ENCODE measurements at places on chromosomes 12 and 14.
A peak's percentile ranks its signal among the peaks of the same experiment; 100 is the strongest.

DNA sequence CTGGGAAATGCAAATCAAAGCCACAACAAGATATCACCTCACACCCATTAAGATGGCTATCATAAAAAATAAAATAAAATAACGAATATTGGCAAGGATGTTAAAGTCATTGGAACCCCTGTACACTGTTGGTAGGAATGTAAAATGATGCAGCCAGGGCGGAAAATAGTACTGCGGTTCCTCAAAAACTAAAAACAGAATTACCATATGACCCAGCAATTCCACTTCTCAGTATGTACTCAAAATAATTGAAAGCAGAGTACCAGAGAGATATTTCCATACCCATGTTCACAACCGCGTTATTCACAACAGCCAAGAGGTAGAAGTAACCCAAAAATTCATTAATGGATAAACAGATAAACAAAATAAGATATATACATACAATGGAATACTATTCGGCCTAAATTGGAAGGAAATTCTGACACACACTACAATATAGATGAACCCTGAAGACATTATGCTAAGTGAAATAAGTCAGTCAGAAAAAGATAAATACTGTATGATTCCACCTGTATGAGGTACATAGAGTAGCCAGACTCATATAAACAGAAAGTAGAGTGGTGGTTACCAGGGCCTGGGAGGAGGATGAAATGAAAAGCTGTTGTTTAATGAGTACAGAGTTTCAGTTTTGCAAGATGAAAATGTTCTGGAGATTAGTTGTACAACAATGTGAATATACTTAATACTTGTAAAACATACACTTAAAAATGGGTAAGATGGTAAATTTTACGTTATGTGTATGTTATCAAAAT, 84.6 kb downstream of the TXNDC16 start:
- no peak for DNase-seq

GRCh38 chr12:115891556-115892164, 385.8 kb downstream of the MED13L start:
- no peak for DNase-seq

DNA sequence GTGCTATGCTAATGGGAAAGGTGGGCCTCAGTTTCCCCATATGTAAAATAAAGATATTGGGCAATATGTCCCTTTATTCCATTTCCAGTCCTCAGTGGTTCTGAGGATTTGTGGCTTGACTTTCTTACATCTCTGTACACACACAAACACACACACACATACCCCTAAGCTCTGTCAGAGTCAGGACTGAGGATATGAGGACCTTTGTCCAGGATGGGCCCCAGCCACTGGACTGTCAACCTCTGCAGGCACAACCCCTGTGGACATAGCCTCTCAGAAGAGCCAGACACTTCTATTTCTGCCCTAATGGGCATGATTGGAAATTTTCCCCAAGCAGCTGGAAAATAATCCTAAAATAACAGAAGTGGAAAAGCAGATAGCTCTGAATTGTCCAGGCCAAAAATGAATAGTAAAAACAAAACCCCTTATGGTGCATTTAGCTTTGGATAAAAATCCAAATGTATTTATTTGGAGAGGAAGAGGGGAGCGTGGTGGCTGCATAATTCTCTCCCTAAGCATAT, 50.2 kb downstream of the RIN3 start:
- no peak for DNase-seq

DNA sequence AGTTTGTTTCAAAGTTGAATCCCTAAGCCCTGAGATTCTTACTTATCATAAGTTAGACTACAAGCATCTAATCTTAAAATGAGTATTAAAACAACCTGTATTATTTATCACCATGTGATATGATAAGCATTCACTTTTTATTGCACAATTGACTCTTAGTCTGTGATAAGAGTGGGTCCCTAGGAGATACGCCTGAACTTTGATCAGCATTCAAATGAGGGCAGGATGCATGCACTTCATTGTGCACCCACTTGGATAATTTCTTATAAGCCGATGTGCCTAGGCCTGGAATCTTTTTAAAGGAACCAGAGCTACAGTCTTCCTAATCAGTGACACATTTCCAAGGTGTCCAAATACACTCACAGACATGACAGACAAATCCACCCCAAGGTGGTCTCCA, 31.4 kb upstream of the SPTLC2 start:
- no peak for DNase-seq

DNA sequence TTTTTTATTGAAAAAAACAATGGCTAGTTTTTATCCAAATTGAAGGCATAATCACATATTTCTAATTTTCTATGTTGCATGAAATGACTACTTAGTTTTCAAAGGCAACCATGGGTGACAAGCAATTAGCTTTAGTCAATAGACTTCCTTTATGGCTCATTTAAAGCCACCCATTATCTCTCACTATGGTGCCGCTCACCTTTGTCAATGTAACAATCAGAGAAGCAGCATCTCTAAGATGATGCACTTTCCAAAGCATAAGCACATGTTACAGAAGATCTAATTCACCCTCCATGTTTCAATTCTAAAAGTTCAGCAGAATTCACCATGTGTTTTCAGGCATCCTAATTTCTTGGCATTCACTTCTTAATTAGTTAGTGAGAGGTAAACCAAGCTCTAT, 166.6 kb upstream of the RPL10L start:
- DNase-seq: no peak

GRCh38 chr14:88143810-88144209, 138.9 kb downstream of the GPR65 start:
- DNase-seq: no peak

GRCh38 chr14:94306047-94306978, 13.2 kb upstream of the SERPINA10 start:
- no peak for DNase-seq

- DNase-seq: no peak
These were observed 28.7 kb downstream of the MSRB3 start for GRCh38 chr12:65307169-65307501.

DNA sequence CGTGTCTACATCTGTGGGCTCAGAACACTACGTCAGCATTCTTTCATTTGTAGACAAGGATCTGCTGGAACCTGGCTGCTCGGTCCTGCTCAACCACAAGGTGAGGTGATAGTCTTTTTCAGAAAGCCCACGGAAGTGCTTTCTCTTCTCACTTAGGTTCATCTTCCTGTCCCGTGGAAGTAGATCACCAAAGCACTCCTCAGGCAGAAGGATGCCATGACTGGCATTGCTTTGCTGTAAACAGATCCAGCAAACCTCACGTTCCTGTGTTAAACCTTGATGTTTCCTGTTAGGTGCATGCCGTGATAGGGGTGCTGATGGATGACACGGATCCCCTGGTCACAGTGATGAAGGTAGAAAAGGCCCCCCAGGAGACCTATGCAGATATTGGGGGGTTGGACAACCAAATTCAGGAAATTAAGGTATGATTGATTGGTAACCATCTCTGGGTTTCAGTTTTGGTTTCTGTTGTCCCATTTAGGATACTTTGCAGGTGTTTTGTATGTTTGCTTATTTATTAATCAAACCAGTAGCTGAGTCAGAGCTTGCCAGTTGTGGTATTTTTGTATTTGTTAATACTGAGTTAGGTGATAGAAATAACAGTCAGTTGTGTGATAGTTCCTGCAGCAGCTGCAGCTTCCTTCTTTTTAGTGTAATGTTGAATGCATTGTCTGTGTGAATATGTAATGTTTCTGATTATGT, 7.5 kb downstream of the PSMC1 start:
- DNase-seq: no peak

DNA sequence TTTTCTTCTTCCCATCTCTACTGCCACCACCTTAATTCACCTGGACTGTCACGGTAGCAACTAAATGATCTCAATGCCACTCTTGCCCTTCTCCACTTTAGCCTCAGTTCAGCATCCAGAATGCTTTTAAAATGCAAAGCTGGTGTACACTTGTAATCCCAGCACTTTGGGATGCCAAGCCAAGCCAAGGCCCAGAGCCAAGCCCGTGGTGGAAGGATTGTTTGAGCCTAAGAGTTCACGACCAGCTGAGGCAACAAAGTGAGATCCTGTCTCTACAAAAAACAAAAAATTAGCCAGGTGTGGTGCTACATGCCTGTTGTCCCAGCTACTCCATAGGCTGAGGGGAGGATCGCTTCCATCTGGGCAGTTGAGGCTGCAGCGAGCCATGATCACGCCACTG, 5.9 kb downstream of the CIPC start:
- DNase-seq: no peak

DNA sequence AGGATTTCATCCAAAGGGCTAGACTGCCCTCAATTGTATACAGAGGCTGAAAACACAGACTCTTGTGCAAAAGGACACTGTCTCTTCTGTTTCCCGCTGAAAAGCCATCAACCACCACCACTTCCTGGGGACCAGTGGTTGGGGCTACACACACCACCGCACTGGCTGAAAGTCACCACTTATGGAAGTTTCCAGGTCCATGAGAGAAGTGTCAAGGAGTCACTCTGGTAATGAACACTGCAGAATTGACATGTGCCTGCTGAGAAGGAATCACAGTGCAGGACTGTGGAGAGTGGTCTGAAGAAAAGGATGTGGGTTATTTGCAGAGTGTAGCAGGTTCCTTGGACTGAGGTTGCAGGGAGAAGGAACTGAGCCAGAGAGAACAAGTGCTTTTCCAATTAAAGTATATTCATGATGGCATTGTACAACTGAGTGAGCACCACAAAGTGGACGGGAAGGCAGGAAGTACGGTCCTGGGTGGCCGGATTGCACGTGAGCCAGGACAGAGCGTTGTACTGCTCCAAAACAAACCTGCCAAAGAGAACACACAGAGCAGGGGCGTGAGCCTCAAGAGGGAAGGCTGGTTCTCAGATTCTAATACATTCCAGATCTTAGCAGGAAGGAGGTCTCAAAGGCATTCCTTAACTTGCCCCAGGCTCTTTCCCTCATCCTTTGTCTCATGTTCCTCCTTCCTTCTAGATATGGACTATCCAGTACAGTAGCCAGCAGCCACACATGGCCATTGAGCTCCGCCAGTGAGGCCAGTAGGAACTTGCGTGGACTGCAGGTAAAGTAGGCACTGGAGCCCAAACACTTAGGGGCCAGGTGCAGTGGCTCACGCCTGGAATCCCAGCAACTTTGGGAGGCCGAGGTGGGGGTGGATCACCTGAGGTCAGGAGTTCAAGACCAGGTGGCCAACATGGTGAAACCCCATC, 316.4 kb downstream of the MED13L start:
- no peak for DNase-seq

DNA sequence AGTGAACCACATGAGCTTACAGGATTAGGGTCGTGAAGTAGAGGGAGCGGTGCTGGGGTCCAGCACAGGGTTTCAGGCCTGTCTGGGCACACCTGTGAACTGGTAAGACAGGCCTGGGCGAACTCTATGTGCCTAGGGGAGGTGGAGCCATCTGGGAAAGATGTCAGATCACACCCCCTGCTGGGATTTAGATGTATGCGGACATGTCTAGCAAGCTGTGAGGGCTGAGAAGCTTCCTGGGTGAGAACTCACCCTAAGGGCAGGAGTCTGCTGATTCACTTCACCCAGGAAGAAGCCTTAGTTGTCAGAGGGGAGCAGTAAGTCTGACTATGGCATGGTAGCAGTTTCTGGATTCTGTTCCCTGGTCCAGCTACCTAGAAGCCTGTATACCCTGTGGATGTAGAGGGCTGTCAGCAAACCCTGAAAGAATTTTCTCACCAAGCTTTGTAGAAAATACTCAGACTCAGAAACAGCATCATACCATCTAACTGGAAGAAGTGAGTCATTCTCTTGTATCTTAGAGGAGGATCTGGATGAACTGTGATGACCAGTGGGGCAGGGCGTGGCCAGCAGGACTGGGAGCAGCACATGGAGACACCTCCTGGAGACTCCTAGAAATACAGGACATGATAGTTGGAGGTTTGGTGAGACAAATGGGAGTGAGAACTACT, 11.2 kb upstream of the PYGL start:
- peak; percentile 92 for DNase-seq

DNA sequence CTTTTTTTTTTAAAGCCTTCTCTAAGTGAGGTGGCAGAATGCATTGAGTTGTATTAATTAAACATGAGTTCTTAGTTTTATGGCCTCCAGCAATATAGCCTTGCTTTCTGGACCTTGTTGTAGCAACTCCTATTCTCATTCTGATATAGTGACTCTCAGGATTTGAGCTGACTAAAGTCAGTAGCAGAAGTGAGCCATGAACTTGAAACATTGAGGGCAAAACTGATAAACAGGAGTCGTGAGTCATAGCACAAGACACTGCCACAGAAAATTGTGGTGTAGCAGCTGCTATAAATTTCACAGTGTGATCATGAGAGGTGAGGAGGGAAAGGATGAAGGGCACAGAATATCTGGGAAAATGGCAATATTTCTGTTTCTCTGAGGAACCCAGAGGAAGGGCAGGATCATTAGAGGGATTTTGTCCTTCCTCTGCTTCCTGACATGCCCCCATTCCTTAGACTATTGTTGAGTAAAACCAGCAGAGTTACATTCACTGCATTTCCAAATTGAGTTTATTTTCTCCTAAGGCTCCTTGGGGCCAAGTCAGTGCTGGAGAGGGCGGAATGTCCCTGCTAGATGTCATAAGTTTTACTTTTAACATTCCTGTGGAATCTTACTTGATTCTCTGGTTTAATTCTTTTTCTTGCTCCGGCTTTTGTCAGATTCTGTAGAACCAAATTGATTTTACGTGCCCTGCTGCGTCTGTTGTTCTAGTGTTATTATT, 7.5 kb downstream of the KLRG1 start:
- DNase-seq: peak; percentile 11

DNA sequence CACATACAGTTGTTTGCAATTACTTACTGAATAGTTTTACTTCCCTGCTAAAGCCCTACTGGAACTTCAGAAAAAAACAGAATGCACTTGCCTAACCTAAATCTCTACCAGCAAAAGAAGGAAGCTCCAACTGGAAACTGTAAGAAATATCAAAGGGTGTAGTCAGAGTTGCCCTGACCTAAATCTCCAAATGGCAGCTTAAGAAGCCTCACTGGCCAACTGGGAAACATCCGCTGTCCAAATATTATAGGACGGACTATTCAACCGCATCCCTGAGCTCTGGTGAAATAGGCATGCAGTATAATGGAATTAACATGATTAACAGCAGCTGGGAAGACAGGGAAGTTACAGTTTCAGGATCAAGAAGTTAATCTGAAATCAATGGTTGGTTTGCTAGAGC, 24.3 kb downstream of the ANAPC7 start:
- no peak for DNase-seq

- no peak for DNase-seq
These were observed 310.1 kb downstream of the ETNK1 start for GRCh38 chr12:22935090-22935489.

DNA sequence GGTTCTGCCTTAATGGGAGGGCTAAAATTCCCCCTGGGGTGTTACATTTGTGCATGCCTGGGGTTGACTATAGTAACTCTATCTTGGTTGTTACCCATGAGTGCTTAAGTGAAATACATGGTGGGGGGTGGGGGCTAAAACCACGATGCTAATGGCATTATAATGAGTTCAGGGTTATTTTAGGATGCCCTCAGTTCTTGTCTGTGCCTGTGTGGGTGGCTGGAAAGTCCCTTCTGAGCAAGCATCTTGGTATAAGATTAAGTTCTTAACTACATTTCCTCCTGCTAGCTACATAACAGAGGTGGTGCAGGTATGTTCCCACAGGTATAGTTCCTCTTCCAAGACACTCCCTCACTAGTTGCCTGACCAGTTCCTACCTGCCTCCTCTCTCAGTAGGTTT, 822.3 kb downstream of the LRFN5 start:
- no peak for DNase-seq
